ENCODE measurements at places on chromosomes 3 and 15. TPM values are rescaled to one million over a fixed set of nuclear protein-coding genes. Genes with fewer than 3 reads are reported as not detected.

The SV2B gene
- 0.86 TPM for polyA plus RNA-seq

GRCh38 chr3:67781218-67781617 lies 126.8 kb upstream of the SUCLG2 start:
- no peak for DNase-seq

DNA sequence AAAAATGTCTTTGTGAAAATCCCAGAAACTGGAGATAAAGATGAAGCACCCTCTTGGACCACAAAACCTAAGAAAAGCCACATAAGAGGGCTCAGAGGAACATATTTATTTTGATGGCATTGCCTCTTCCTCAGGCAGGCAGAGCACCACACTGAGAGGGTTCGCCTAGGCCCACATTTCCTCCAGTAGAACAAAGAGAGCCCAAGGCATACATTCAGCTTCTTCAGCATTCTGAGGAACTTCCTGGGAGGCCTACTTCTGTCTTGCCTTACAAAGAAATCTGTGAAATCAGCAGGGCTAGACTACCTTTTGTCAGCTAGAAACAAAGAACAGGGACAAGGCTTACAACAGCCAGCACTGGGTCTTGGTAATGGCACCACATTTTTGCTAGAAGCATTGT lies 1325.3 kb downstream of the SI start:
- no peak for DNase-seq

- peak; percentile 38 for DNase-seq
These were observed 853 bp downstream of the TEX264 start for GRCh38 chr3:51671734-51672475.

The TTC21A gene
- 17.5 TPM for polyA plus RNA-seq

The REC114 gene
- not detected for polyA plus RNA-seq

DNA sequence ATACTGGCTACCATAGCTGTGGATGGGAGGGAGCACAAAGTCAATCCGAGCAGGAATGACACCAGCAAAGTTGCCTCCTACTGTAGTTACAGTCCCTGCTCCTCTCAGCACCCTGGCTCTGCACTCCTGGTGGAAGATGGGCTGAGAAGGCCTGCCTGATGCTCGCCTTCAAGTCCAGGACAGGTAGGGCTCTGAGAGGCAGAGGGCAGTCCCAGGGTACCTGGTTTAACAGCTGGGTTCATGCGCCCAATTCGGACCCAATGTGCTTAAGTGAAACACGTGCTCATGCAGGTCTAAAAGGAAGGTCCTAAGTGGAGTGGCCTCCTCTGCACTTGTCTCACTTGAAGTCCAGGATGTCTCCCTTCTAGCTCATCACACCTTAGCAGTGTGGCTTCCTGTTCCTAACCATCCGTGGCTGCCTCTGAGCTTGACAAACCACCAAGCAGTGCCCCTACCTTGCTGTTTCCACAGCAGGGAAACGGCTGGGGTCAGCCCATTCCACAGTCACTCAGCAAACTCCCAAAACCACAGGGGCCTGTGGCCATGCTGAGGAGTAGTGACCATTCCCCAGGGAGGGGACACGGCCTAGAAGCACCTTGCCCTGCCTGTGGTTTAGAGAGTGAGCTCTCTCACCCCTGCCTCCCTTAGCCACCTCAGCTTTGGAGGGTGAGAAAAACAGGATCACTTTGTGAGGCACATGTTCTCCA lies 3.9 kb upstream of the MUSTN1 start:
- DNase-seq, result no peak

DNA sequence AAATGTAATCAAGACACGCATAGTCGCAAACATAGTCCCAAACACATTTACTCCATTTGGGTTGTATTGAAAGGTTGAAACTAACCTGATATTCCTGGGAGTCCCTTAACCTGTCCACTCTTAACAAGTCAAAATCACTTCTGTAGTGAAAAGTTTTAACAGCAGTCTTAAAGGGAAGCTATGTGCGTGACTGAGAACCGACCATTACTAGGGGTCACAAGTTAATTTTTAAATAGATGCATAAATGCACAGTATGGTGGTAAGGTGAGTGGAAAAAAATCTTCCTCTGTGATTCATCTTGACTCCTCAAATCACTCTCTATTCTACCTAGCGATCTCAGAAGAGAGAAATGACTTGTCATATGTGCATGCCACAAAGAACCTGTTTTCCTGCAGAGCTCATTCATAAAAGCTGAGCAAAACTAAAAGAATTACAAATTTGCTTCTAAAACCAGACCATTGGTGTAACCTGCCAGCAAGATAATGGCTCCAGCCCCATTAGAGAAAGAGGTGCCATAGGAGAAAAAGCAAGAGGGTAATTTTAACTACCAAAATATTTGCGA lies 4.8 kb downstream of the GPR15 start:
- no peak for DNase-seq

- DNase-seq, result no peak
These were observed 129.1 kb downstream of the IGF1R start for GRCh38 chr15:98777426-98777825.
